Activated CD4-positive, alpha-beta T cell treated with anti-CD3 and anti-CD28 coated beads, Interleukin-2, Interleukin-6, amounts not matched to agents 100 ng/mL and 50 ng/mL, durations not matched to agents 16 hours and 8 hours (primary cell): ENCODE measurements at places on chromosomes 7 and 10.

- no peak for DNase-seq
These were observed 99.2 kb downstream of the PTPRN2 start for GRCh38 chr7:158488181-158488971.

- no peak for DNase-seq
These were observed 262.8 kb upstream of the TCERG1L start for GRCh38 chr10:131574363-131574706.

- DNase-seq, result no peak
These were observed 1.4 kb downstream of the CPA4 start for GRCh38 chr7:130294314-130294713.

DNA sequence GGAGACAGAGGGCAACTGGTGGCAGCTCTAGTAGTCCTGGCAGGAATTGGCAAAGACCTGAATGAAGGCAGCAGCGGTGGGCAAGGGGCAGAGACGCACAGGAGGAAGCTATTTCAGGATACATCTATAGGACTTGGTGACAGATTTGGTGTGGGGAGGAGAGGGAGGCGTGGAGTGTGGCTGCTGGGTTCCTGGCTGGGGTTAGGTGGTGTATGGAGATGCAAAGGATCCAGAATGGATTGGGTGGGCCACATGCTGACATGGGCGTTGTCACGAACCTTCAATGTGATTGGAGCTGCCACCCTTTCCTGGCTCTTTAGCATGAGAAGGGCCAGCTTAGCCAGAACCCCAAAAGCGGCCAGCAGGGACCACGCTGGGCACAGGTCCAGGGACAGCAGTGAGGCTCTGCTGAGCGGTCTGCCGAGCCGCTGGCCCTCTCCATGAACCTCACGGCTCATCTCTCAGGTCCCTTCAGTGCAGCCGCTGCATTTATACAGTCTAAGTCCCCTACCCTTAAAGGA is 10.2 kb upstream of the ADCY1 start:
- DNase-seq, result no peak

- no peak for DNase-seq
These were observed 21.7 kb upstream of the NCAPG2 start for GRCh38 chr7:158726277-158726807.

DNA sequence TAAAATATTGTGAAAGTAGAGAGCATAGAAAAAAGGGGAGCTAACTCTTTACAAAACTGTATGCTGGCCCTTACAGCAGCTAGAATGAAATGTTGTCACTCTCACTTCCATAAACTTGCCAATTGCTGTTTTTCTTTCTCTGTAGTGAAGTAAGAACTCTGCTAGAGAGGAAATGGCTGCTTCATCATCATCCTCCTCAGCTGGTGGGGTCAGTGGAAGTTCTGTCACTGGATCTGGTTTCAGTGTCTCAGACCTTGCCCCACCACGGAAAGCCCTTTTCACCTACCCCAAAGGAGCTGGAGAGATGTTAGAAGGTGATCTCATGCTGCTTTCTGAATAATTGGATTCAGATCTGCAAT is 7.6 kb upstream of the ASCC1 start:
- no peak for DNase-seq

- DNase-seq, result no peak
These were observed 16.3 kb upstream of the CYREN start for GRCh38 chr7:135186841-135187253.
